Activated T-cell treated with anti-CD3 and anti-CD28 coated beads, Interleukin-2, amount 50 U/mL, for 48 hours (primary cell): ENCODE measurements at places on chromosomes 6 and 20.
A peak's percentile ranks its signal among the peaks of the same experiment; 100 is the strongest.

DNA sequence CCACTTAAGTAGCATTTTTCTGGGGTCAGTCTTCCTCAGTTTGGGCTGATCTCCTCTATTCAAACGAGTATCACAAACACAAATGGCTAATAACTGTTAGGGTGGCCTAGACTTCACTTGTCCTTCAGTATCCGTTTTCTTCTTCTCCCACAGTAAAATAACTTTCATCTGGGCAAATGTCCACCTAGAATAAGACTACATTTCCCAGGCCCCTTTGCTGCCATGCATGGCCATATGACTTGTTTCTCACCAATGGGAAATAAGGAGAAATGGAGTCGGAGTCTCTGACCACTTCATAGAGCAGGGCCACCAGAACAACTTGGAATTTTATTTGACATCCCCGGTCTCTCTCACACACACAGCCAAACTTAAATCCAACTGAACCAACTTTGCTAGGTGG is 51.4 kb downstream of the SULF2 start:
- no peak for DNase-seq

DNA sequence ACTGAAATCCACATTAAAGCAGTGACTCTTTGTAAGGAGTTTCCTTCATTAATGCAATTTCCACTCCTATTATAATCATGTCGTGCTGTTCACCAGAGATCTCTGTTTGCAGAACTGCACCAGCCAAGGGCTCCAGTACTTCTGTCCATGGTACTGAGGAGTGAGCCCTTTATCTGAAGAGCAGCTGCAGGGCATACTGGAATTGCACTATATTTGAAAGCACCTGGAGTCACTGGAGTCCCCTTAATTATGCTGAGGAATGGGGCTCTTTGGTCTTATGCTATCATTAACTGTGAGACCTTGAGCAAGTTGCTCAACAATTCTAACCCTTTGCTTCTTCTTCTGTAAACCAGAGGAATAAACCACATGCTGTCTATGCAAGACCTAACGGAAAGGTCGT is 61.7 kb upstream of the NUP153 start:
- DNase-seq, result no peak

GRCh38 chr6:135002974-135003703 is 51.5 kb downstream of the HBS1L start:
- no peak for DNase-seq

DNA sequence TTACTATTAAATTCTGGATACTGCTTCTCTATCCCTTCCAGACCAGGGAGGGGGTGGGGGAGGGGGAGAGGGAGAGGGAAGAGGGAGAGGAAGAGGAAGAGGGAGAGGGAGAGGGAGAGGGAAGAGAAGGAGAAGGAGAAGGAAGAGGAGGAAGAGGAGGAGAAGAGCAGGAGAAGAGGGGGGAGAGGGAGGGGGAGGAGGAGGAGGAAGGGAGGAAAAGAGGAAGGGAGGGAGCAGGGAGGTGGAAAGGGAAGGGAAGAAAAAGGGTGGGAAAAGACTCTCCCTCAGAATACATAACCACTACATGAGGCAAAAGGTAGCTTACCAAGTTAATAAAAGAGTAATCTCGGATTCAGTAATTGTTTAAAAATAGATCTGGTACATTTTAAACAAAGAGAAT is 46.0 kb downstream of the FAM184A start:
- DNase-seq, result no peak

DNA sequence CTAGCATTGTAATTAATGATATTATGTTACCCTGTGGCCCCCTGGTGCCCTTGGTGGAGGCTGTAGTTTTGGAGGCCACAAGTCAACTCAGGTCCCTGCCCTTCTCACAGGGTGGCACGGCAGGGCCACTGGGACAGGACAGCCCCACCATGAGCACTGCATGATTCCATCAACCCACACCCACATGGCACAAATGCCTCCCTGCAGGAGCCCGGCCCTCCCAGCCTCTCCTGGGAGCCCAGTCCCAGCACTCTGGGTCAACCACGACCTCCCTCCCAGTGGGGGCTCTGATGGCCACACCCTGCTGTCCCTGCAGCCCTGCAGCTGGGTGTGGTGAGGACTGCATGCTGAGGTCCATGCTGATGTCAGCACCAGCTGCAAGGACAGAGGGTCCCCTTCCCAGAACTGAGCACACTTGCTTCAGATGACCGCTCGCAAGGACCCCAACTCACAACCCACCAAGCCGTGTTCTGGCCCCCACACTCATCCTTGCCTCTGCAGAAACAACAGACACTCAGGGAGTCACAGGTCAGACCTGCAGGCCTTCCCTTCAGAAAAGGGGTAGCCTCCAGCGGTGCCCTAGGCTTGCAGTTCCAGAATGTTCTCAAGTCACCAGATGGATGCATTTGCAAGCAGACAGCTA is 15.7 kb upstream of the CST7 start:
- peak; percentile 9 for DNase-seq

- no peak for DNase-seq
Measured at GRCh38 chr6:52511572-52512151, 65.2 kb downstream of the TRAM2 start.

- no peak for DNase-seq
Measured at GRCh38 chr6:16651871-16652270, 109.4 kb downstream of the ATXN1 start.

DNA sequence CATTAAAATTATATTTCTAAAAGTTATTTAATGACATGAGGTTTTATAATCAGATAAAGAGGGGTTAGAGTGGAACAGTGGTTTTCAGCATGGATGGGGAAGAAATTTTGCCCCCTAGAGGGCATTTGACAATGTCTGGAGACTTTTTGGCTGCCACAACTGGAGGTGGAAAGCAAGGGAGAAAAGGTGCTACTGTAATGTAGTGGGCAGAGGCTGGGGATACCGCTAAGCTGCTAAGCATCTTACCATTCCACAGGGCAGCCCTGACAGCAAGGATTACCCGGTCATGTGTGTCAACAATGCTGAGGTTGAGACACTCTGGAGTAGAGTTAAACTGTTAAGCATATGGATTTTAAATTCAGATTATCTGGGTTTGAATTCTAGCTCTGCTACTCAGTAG is 52.9 kb upstream of the FABP7 start:
- DNase-seq, result no peak

DNA sequence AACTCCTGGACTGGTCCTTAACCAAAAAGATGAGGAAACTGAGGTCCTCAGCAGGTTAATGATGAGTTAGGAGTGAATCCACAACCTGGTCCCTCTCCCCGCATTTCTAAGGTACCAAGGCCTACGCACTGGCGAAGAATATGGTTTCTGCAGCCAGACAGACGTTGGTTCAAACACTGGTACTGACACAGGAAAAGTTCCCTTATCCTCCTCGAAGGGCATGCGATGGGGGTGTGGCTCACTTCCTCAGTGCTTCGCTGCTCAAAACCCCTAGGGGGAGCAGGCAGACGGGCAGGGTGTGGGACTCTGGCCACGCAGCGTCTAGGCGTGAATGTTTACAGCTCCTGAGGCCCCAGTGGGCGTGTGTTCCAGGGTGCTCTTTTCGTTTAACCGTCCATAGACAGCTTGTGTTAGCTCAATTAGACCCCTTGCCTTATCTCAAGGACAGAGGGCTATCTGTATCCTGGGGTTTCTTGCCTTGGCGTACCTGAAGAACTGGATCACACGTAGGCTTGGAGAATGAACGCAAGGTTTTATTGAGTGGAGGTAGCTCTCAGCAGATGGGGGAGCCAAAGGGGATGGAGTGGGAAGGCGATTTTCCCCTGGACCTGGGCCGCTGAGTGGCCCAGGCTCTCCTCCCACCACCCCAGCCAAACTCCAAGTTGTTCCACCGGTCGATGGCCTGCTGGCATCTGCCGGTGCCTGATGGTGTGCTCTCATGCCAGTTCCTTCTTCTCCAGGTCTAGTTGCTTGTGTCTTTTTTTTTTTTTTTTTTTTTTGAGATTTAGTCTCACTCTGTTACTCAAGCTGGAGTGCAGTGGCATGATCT is 31.8 kb upstream of the PTPN1 start:
- peak; percentile 87 for DNase-seq

GRCh38 chr6:88008411-88008810 is 39.2 kb upstream of the SPACA1 start:
- DNase-seq, result no peak

DNA sequence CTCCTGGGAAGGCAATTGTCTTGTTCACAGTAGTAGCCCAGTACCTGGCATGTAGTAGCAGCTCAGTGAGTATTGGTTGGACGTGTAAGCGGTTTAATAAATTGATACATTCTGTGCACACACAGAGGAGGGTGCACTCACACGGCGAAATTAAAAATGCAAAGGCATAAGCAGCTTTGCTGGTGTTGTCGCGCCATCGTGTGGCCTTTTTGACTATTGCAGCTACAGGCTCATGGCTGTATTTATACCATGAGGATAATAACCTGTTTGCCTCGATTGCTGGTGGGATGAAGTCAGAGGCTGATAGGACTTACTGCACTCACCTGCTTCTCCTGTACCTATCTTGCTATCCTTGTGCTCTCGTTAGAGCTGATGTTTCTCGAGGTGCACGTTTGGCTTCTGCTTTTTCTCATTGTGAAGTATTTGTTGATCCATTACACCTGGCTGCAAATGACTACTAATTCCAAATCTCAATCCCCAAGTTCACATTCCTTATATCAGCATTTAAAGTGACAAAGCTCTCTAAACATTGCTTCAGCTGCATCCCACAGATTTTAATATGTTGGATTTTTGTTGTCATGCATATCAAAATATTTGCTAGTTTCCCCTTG is 61.5 kb downstream of the TBXT start:
- peak; percentile 77 for DNase-seq

GRCh38 chr20:5714261-5715041 is 35.8 kb upstream of the SHLD1 start:
- DNase-seq, result peak; percentile 47

DNA sequence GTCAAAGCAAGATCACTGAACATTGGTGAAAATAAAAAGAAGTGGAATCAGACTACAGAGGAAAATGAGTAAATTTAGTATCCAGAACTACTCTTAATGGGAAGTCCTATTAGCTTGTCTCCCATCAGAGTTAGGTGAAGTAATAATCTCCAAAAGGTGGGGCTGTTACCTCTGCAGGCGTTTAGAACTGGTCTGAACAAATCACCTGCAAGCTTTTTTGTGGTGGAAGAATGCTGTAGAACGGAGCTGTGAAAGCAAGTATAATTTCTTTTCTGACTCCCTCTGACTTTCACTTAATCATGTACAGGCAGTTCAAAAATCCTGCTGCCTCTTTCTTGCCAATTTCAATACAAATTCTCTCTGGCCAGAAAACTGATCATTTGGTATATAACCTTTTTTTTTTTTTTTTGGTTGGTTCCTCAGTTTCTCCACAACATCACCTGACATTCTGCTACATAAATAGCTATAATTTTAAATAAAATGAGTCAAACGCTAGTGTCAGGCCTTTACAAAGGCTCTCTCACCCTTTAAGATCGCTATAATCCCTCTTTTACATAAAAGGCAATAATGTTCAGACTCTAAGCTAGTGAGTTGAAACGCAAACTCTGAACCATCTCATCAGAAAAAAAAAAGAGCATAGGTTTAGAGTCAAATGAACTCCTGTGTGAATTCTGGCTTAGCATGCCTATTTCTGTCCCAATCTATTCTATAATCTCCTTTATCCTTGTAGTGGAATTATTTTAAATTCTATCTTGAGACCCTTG is 38.8 kb downstream of the CITED2 start:
- no peak for DNase-seq

- DNase-seq, result peak; percentile 12
Measured at GRCh38 chr6:159085396-159085895, 40.7 kb upstream of the TAGAP start.

GRCh38 chr6:39050453-39051112 is 2.0 kb downstream of the GLP1R start:
- DNase-seq, result peak; percentile 28

GRCh38 chr6:42404484-42404883 is 47.2 kb downstream of the TRERF1 start:
- peak; percentile 54 for DNase-seq

DNA sequence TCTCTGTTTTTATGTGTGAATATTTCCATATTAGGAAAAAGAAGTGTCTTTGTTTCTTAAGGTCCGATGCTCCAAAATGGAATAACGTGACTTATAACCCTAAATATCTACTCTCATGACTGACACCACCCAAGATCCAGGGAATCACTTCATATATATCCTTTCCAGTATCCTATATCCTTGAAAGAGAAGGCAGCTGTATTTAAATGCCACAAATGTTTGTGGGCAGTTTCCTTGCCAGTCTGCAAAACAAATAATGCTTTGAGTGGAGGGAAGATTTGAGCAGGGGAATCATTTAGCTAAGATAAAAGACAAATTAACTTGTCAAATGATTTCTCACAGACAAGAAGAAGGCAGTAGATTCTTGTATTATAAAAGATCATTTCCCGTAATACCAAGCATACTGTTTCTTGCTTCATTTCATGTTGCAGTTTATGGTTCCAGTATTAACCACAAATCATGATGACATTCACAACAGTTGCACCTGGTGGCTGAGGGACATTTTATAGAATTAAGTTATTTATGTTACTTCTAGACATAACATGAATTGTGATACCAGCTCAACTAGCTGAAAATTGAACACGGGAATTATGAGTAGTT is 30.0 kb upstream of the FABP7 start:
- no peak for DNase-seq

- no peak for DNase-seq
Measured at GRCh38 chr6:30611150-30611855, 5.7 kb downstream of the PPP1R10 start.

DNA sequence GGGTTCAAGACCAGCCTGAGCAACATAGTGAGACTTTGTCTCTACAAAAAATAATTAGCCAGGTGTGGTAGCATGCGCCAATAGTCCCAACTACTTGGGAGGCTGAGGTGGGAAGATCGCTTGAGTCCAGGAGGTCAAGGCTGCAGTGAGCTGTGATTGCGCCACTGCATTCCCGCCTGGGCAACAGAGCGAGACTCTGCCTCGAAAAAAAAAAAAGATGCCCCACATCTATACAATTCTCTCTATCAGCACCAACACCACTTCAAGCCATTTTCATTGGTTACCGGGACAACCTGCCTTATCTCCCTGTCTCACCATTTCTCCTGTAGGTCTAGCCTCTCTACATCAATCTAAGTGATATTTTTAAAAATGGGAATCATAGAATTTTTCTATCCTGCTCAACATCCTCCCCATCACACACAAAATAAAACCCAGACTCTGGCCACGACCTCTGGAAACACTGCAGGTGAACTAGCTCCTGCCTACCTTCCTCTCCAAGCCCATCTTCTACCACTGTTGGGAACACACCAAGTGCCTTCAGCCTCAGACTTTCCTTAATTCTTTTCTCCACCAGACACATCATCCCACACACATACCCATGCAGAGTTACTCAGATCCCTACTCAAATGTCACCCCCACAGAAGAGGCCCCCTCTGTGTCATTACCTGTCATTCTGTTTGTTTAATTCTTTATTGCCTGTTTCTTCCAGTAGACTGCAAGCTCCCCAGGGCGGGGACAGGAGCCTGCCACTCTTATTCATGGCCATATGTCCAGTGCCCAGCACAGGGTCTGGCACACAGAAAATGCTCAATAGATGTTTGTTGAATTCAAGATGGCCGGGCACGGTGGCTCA is 9.6 kb upstream of the PLTP start:
- DNase-seq, result no peak

GRCh38 chr20:48773837-48774418 is 53.9 kb downstream of the PREX1 start:
- DNase-seq, result no peak

- no peak for DNase-seq
Measured at GRCh38 chr20:58011947-58012610, 216.4 kb downstream of the ANKRD60 start.

GRCh38 chr6:136158387-136158821 is 91.7 kb downstream of the MTFR2 start:
- DNase-seq, result no peak
